Esophagus muscularis mucosa (tissue), 4 donors: ENCODE measurements at places on chromosomes 16 and 17. TPM values are rescaled to one million over a fixed set of nuclear protein-coding genes. Genes with fewer than 3 reads are reported as not detected.

DNA sequence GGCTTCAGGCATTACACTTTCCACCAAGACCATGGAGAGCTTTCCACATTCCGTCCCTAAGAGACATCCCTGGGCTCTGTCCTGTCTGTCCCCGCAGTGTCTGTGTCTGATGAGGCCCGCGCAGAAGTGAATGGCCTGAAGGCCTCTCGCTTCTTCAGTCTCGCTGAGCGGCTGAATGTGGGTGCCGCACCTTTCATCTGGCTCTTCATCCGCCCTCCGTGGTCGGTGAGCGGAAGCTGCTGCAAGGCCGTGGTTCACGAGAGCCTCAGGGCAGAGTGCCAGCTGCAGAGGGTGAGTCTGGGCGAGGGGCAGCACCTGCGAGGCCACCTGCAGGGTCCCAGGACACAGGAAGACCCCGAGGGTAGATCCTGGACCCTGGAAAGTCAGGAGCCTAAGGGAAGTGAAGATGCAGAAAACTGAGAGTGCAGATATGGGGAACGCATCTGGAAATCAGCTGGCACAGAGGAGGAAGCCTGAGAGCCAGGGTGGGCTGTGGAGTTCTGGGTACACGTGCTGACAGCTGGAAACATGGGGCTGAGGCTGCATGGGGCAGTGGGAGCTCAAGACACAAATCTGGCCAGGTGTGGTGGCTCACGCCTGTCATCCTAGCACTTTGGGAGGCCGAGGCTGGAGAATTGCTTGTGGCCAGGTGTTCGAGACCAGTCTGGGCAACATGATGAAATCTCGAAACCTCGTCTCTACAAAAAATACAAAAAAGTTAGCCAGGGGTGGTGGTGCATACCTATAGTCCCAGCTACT, 8.0 kb downstream of the CCNF start:
- no peak for DNase-seq

DNA sequence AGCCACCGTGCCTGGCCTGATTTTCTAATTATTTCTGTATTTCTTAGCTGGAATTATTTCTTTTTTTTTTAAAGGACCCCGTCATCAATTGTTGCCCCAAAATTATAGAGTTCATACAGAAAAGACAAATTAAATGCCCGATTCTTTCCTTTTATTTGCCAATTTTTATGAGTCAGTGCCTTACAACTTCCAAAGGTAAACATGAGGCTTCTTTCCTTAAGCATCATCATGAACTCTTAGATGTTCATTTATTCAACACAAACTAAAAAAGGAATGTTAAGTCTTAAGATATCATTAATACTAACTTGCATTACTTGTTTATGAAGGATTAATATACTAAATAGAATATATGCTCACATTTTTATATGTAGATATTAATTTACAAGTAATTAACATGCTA, 7.2 kb upstream of the ARHGDIA start:
- no peak for DNase-seq

The PIK3R6 gene
- 1.8 TPM for total RNA-seq

GRCh38 chr16:17396762-17397498, 73.8 kb downstream of the XYLT1 start:
- DNase-seq: no peak

The SMTNL2 gene
- 3.2 TPM for total RNA-seq

The SCNN1B gene
- total RNA-seq: 4.0 TPM

GRCh38 chr17:7046127-7046724, 2.3 kb upstream of the SLC16A11 start:
- DNase-seq: no peak

The KRT31 gene
- not detected for total RNA-seq

The FOXN1 gene
- not detected for total RNA-seq

GRCh38 chr17:3918372-3919122, 2.3 kb upstream of the P2RX1 start:
- no peak for DNase-seq

DNA sequence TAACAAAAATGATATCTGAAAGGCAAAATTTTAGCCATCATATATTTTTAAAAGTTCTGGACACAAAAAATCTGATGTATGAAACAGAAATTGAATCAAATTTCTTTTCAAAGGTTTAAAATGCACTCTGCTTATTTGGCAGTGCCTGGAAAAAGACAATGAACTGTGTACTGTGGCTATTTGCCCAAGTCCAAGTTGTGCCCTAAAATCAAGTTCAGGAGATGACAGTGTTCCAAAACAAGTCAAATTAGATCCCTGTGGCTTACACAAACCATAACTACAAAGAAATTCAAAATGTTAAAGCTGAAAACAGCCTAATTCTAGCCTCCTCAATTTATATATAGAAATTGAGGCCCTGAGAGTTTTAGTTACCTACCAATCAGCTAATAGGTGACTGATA, 25.6 kb downstream of the CMC2 start:
- DNase-seq: no peak

GRCh38 chr16:6771956-6772355, 560.7 kb upstream of the RBFOX1 start:
- DNase-seq: no peak

- no peak for DNase-seq
Measured at GRCh38 chr16:379183-379960, 2.4 kb downstream of the PGAP6 start.

DNA sequence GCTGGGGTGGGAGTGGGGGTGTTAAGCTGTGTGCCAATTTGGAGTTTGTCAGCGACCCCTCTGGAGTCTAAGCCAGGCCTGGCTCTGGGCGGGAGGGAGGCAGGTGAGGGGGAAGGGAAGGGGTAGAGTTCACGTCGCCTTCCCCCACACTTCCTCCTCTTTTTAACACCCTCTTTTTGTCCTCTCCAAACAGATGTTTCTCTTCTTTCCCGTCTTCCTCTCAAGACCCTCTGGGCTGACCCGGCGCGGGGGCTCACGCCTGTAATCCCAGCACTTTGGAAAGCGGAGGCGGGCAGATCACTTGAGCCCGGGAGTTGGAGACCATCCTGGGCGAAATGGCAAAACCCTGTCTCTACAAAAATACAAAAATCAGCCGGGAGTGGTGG, 3.3 kb downstream of the HOXB1 start:
- DNase-seq: no peak

DNA sequence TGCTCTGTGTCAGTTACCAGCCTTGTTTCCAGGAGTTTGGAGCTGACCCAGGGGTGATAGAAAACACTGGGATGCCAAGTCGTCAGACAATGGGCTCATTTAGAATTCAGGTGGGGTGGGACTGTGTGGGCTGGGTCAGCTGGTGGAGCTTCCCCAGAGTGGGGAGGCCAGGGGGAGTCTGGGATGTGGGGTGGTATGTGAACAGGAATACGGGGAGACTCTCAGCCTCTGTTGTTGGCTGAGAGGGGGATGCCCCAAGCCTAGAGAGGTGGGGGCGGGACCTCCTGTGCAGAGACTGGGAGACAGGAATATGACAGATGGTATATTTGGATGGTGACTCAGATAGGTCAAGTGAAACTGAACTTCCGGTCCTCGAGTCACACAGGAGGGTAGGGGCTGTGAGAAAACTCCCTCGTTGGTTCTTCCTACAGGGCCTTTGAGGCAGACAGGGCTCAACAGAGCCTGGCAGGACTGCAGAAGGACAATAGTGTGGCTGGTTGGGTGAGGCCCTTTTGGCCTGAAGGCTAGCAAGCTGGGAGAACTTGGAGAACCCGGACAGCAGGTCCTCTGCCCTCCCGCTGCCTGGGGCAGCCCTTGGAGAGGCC, 23.7 kb downstream of the CDH1 start:
- no peak for DNase-seq

DNA sequence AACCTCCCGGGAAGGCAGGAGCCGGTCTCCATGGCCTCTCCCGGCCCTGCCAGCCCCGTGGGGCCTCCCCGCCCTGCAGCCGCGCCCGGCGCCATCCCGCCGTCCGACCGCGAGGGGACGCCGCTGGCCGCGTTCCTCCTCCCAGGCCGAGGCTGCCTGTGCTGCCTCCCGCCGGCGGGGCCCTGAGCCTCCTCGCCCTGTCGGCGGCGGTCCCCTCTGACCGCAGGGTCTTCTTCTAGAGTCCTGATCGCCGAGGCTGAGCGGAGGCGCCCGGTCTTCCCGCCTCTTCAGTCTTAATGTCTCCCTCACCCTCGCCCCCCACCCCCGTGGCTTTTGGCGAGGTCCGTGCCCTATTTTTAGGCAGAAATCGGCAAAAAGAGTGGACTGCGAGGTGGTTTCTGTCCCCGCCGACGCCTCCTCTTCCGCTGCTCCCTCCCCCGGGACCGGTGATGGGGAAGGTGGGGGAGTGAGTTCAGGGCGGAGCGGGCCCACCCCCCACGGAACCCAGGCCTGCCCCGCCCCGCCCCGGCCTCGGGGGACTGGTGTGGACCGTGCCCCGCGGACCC, 794 bp upstream of the CPNE7 start:
- DNase-seq: no peak

- no peak for DNase-seq
Measured at GRCh38 chr16:58290861-58291260, 4.0 kb downstream of the PRSS54 start.

GRCh38 chr17:75763613-75764416, 1.2 kb downstream of the GALK1 start:
- no peak for DNase-seq

DNA sequence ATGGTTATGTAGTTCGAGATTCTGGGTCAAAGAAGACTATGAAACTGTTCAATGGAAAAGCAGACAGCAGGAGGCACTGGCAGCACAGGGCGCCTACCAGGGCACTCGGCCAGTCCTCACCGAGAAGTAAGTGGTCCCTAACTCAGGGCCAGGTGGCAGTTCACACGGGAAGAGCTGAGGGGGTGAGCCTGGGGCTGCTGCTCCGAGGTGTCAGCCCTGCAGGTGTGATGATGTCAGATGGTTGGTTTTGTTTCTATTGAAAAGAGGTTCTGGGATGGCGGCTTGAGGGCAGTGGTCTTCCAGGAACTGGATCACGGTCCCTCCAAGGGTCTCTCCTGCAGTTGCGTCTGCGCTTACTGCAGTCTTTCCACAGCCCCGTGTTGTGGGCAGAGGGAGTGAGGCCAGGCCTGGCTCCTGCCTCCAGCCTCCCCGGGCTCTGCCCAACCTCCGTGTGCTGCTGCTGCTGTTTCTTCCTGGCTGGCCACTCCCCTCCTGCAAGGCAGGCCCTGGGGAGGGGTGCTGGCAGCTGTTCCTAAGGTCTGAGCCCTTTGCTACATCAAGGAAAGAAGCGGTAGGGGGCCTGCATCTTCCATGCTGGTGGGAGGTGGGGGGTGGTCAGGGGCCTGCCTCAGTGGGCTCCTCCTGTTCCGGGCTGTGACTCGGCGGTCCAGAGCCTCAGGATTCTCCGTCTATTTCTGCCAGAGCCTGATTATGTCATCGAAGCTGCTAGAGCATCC, 22.6 kb downstream of the RNF213 start:
- DNase-seq: no peak

DNA sequence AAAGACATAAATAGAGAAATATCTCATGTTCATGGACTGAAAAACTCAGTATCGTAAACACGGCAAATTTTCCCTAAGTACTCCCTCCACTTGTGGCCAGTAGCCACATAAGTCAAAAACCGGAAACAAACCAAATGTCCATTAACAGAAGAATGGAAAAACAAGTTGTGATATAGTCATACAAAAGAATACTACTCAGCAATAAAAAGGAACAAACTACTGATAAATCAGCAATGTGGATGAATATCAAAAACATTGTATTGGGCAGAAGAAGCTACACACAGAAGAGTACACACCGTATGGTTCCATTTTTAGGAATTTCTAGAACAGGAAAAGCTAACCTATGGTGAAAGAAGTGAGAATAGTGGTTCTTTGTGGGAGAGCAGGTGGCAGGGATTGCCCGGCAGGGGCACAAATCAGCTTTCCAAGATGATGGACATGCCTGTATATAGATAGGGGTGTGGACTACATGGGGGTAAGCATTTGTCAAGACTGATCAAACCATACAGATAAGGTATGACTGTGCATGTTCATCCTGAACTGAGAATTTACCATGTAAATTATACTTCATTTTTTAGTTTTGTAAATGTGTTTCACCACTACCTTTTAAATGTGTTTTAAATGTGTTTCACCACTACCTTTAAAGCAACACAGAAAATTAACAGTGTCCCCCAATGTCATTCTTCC, 172.8 kb upstream of the CDH5 start:
- peak; percentile 45 for DNase-seq

The KRTAP16-1 gene
- not detected for total RNA-seq

DNA sequence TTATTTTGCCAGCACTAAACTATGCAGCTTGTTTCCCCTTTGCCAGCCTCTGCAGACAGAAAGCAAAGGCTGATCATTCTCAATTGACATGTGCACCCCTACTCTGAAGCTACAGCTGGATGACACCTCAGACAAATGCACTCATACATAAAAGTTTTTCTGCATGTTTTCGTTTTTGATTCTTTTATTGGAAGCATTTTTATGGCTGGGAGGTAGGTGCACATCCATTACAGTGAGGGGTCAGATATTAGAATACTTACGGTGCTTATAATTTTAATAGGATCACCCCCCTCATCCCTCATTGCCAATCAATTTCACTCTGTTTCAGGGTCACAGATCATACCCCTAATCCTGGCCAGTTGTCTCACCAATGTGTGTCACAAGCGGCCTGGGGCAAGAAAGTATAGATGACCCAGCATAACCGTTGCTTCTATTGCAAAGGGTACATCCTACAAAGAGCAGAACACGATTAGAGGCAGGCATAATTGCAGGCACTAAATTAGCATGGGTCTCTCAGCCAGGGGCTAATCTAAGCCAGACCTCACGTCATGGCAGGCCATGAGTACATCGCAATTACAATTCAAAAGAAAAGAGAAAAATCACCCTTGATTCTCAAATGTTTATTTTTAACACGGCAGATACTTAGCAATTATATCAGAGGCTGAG, 89.5 kb upstream of the SOX9 start:
- no peak for DNase-seq

The NGFR gene
- 31.6 TPM for total RNA-seq

The TNP2 gene
- total RNA-seq: not detected

GRCh38 chr16:71852158-71852557, 6.4 kb downstream of the ATXN1L start:
- DNase-seq: no peak

The MMP25 gene
- total RNA-seq: 0.11 TPM

- no peak for DNase-seq
Measured at GRCh38 chr17:2402544-2402943, 1.7 kb upstream of the MNT start.

GRCh38 chr16:54957403-54958166, 26.9 kb downstream of the IRX5 start:
- no peak for DNase-seq

DNA sequence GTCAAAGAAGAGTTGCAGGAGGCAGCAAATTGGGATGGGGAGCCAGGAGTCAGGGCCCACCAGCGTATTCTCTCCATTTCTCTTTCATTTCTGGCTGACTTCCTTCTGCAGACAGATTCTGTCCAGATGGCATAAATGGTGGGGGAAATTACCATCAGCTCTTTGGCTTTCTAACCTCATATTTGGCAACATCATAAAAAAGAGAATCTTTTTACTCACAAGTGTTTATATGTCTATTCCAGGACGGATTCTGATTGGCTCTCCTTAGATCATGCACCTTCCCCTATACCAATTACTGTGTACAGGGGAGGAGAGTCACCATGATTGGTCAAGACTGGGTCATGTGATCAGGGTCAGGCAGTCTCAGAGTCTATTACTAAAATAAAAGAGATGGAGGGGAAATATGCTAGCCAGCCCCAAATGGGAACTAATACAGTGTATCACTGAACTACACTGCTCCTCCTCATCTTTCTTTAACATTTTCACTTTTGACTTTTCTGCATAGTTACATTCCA, 537.1 kb upstream of the EEF2KMT start:
- no peak for DNase-seq

The CCDC144A gene
- total RNA-seq: 7.5 TPM

The SULT1A4 gene
- 7.5 TPM for total RNA-seq

GRCh38 chr17:30021708-30022317, 80.4 kb downstream of the EFCAB5 start:
- no peak for DNase-seq
